ENCODE measurements at places on chromosomes 3 and 15.

GRCh38 chr3:130636480-130637234 is 110.0 kb downstream of the PIK3R4 start:
- no peak for DNase-seq

GRCh38 chr15:98438907-98439306 is 209.4 kb upstream of the IGF1R start:
- no peak for DNase-seq

- no peak for DNase-seq
These were observed 196.4 kb downstream of the RORA start for GRCh38 chr15:61032600-61033286.

DNA sequence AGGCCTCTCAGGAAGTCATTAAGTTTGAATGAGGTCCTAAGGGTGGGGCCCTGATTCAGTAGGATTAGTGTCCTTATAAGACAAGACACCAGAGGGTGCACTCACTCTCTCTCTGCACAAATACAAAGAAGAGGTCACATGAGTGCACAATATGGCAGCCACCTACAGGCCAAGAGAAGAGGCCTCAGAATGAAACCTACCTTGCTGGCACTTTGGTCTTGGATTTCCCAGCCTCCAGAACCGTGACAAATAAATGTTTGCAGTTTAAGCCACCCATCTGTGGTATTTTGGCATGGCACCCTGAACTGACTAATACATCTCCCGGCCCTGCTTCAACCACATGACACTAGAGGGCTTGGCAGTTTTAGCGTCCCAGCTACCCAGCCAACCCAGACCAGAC is 73.9 kb upstream of the CHRNB4 start:
- peak; percentile 16 for DNase-seq

DNA sequence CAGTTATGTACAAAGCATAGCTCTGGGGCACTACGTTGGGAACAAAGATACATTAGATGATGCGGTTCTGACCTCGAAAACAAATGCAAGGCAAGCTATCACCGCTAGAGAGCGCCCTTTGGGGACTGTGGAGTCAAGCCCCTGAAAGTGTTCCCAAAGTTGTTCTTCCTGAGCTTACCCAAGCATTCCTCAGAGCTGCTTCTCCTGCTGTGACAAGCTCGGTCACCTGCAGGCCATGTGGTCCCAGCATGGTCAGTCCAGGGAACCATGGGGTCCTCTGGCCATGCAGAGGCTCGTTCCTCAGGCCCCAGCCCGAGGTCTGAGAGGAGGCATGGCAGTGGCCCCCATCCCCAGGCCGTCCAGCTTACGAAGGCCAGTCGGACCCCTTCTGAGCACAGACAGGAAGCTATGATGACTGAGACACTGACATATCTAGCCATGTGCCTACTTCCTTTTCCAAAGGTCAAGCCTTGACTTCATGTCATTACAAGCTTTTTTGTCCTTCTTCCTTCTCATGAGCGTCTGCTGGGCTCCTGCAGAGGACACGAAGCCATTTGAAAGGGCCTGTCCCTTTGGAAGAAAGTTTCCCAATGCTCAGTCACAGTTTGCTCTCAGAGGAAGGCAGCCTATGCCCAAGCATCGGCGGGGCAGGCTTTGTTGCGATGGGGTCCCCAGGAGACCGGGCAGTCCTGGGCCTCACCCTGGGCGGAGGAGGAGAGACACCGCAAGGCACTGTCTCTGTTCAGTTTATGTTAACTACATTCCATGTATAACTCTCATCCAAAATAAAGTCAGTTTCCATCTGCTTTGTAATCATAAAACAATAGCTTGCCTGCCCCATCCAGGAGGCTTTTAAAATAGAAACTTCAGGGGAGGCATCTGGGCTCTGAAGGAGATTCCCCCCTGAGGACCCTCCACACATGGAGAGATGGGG is 79.3 kb downstream of the ATP10A start:
- DNase-seq: peak; percentile 81

- DNase-seq: peak; percentile 13
These were observed 23.5 kb downstream of the DRD3 start for GRCh38 chr3:114155370-114155821.

DNA sequence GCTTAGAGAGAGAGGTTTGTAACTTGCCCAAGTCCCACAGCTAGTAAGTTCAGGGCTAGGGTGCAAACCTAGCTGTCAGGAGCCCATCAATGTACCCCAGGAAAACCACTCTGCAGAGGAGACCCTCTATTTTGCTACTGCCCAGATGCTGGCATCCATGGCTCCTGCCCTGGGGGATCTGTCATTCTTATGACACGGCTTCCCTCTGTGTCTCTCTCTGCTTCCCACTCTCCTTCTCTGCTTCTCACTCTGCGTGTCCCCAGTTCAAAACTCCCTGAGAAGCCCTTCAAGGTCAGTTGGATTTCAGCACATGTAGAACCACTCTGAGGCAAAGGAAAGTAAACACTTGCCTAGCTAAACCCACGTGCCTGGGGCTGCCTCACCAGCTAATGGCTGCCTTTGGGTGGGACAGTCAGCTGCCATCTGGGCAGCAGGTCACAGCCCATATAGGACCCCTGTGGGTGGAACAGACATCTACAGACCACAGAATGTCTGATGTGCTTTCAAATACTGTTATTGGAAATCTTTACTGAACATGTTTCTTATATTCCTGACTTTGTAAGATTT is 29.4 kb upstream of the SLCO2A1 start:
- no peak for DNase-seq

- DNase-seq: no peak
These were observed 18.1 kb downstream of the CSRNP1 start for GRCh38 chr3:39135170-39135805.

- no peak for DNase-seq
These were observed 139.5 kb downstream of the TBL1XR1 start for GRCh38 chr3:177057768-177058167.

- no peak for DNase-seq
These were observed 123.3 kb downstream of the ALCAM start for GRCh38 chr3:105490045-105490444.

DNA sequence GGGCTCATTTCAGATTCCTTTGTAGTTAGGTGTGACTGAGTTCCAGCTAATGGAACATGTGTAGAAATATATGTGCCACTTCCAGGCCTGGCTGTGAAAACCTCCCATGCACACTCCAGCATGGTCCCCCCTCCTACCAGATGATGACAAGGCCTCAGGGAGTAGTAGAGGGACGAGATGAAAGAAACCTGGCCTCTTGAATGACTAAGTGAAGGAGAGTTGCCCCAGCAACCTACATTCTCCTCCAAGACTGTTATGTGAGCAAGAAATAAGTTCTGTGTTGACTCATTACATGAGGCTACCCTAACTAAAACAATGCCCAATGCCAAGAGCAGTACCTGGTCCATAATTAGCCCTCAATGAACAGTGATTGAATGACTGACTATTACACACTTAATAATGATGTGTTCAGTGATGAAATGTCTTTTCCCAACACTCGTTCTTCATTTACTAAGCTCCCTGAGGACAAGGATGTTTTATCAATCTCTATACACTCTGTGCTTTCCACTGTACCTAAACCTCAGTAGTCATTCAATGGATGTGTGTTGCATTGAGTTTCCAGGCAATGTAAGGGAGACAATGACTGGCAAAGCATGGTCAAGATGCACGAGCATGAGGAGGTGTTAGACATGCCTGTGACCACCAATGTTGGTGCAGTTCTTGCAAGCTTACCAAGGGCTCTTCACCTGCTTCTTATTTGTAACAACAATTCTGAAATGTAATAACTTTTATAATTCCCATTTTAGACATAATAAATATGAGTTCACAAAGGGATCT is 62.0 kb upstream of the BCL6 start:
- peak; percentile 25 for DNase-seq

- no peak for DNase-seq
These were observed 11.4 kb upstream of the OCA2 start for GRCh38 chr15:28110481-28110881.

DNA sequence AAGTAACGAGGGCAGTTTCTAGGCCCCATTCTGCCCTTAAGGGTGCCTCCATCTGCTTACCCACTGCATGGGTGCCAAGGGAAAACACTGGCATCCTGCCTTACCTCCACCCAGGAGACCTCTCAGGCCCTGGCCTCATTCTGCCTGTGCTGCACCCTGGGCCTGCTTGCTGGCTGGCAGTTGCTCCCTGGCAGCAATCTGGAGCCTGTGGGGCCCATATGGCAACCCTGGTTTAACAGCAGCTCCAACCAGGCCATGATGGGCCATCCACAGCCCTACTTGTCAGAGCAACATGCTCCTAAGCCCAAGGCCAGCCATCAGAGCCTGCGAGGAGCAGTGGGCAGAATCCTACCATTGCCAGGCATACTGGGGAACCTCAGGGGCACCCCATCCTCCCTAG is 3.7 kb downstream of the C3orf18 start:
- no peak for DNase-seq

DNA sequence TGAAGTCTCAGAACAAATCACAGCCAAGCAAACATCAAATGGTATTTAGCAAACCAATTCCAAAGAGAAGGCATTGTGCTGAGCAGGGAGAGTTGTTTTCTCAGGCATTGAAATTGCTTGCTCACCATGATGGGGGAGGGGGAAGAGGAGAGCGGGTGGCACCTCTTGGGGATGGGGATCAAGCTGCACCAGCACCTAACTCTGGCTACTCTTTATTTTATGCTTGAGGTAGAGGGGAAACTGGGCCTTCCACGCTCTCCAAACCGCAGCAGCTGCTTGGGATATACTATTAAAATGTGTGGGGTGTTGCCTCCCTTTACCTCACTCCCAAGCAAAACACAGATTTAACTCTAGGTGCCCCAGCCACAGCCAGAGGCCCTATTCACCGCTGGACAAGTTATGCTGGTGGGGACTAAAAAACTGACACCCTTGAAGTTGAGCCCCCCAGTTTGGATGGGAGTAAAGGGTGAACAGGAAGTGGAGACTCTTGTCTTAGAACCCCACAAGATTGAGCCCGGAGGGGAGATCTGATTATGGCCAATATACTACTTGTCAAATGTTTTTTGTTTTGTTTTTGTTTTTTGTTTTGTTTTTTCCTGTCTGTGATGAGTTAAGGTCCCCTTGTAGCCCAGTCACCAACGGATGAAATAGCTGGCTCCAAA is 5.0 kb upstream of the FOXB1 start:
- DNase-seq: no peak

DNA sequence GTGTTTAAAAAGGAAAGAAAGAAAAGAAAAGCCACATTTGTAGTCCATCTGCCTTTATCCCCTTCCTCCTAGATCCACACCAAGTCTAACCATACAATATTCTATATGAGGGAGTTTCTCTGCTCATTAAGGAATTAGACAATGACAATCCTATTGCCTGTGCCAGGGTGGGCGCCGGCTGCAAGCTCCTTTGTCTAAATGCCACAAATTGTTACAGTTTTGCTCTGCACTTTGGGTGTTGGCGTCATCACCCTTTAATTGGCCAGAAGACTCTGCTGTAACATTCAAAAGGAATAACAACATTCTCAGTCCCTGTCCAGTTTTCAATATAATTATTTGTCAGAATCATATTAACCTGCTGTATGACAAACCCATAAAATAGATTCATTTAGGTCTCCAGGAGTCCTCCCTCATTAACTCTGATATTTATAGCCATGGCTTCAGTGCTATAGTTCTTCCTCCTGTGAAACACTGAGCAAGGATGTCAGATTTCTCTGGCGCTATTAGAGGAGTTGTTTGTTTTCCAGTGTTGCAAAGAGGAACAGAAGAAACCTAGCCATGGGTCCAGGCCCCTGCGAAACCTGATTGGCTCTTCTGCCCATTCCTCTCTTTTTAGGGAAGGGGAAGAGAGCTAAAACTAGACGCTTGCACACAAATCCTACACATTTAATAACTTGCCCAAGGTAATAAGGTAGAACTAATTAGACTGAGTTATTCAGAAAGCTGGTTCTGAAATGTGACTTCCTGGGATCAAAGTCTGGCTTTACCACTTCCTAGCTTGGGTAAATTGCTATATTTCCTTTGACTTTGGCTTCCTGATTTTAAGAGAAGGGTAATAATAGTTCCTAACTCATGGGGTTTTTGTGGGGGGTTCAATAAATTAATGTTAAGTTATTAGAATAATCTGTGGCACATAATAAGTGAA is 112.4 kb downstream of the CD47 start:
- no peak for DNase-seq

- DNase-seq: no peak
These were observed 425.8 kb upstream of the TBL1XR1 start for GRCh38 chr3:177622982-177623617.

DNA sequence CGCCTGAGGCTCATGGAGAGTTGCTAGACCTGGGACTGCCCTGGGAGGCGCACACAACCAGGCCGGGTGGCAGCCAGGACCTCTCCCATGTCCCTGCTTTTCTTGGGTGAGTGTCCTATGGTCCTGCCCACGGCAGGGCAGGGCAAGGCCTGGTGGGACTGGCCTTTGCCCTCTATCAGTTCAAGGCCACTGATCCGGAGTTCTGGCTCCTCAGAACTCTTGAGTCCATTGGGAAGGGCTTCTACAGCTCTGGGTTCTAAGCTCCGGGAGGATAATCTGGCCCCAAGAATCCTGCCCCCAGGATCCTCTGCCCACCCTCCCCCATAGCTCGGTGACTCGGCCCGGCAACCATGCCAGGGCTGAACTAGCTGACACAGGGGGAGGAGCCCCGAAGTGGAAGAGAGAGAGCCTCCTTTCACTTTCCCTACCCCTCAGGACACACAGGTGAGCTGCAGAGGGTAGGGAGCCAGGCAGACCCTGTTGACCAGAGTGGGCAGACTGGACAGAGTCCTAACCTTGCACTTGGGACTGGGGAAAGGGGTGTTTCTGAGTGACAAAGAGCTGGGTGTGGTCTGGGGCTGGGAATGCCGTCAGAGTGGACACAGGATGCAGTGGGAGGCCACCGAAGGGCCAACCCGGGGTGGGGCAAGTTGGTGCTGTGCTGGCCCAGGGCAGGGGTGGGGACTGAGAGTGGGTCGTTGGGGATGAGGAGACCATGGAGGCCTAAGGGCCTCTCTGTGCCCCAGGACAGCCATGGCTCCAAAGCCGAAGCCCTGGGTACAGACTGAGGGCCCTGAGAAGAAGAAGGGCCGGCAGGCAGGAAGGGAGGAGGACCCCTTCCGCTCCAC is 664 bp downstream of the PARP3 start:
- DNase-seq: peak; percentile 72

DNA sequence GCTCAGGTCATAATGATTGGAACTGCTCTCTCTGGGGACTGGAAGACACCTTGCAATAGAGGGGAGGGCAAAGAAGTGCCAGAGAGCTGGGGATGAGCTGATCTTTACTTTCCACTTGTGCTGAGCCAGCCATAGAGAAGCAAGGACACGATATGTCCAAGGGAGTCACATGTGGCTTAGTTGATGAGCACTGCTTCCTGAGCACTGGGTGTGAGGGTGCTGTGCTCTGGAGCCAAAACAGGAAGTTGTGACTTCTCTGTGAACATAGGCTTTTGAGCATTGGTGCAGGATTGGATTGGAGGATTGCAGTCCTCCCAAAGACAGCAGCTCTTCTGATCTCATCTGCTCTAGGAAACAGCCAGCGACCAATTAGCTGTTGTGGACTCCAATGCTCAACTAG is 6.7 kb downstream of the PARP14 start:
- DNase-seq: no peak

DNA sequence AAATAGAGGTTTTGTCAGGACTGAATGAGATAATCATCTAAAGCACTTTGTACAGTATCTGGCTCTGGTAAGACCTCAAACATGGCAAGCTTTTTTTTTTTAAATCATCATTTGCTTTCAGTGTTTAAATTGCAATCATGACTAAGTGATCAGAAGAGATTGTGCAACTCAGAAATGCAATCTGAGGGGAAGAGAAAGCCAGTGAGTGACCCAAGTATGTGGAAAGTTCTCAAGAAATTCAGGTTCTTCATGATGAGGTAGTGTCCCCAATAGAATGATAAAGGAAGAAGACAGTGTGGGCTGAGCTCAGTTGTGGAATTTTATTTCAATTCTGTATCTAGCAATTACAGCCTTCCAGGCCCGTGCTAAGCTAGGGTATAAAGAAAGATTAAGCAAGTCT is 132.2 kb upstream of the TBC1D5 start:
- DNase-seq: no peak

- DNase-seq: peak; percentile 52
These were observed 93.9 kb downstream of the RBPMS2 start for GRCh38 chr15:64681424-64682024.

All from fibroblast of skin of scalp (primary cell).